ENCODE measurements at places on chromosomes 1 and 21.
A peak's percentile ranks its signal among the peaks of the same experiment; 100 is the strongest.

DNA sequence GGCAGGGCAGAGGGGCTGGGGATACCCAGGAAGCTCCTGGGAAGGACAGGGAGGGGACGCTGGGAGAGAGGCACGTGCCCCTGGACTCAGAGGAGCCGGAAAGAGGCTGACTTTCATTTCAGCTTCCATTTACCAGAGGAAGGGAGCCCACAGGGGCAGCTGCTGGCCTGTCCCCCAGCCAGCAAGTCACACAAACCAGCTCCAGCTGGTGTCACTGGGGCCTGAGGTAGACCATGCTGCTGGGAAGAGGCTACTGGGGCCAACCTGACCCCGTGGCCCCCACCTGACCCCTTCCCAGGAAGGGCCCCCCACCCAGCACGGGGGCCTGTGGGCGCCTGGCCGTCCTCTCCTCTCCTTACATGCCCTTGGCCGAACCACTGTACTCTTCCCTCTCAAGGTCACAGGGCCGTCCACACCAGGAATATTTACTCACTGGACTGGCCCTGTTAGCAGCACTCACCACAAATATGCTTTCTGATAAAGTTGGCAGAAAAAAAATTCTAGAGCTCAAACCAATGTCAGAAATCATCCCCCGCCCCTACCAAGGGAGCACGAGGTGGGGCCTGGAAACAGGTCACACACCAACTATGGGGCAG lies 110.5 kb downstream of the CASZ1 start:
- no peak for DNase-seq

GRCh38 chr1:204257446-204257845 lies 43.7 kb upstream of the GOLT1A start:
- no peak for DNase-seq

DNA sequence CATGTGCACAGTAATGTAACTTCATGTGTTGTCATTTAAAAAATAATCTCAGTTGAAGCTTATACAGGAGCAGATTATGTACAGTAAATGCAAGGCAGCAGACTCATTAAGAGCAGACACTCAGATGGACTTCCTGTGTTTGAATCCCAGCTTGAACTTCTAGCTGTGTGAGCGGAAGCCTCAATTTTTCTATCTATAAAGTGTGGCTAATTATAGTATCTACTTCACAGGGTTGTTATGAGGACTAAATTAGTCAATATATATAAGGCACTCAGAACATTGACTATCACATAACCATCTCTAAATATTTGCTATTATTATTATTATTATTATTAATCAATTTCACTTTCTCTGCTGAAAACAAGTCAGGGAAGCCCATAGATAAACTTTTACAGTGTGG lies 141.6 kb downstream of the ZP4 start:
- DNase-seq = no peak

DNA sequence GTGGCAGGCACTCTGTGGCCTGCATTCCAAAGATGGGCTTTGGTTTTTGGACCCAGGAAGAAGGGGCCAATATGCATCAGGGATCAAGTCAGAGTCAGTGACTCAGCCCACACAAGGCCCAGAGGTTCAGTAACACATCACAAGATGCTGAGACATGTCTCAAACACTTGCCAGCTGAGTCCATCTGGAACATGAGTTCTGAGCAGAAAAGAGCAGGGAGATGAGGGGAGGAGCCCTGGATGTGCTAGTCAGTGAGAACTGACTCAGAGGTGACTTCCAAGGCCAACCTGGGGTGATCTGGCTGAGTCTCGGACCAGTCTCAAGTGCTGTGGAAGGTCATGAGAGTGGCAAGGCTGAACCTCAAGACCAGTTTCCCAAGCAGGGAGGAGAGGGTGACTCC lies 150.1 kb downstream of the CDC7 start:
- DNase-seq = no peak

GRCh38 chr21:17613242-17613676 lies 558 bp upstream of the BTG3 start:
- no peak for DNase-seq

GRCh38 chr1:9100471-9101043 lies 28.3 kb downstream of the GPR157 start:
- DNase-seq = peak; percentile 8

- DNase-seq = no peak
Observed at GRCh38 chr1:169886931-169887330, 6.8 kb downstream of the SCYL3 start.

- no peak for DNase-seq
Observed at GRCh38 chr1:24773618-24774017, 28.4 kb downstream of the CLIC4 start.

DNA sequence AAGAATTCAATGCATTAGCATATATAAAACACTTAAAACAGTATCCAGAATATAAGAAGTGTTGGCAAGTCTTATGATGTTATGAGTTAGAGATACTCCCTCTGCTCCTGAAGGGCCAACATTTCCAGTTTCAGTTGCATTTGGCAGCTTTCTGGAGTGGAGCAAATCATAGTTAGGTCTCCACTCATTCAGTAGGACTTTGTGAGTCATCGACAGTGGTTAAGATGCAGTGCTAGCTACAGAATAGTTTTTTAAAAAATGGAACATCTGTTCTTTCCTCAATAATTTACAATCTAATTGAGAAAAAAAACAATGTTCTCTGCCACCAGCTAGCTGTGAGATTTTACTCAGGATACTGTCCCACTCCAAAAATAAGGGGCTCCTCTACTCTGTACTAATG lies 389.1 kb downstream of the HLX start:
- no peak for DNase-seq

DNA sequence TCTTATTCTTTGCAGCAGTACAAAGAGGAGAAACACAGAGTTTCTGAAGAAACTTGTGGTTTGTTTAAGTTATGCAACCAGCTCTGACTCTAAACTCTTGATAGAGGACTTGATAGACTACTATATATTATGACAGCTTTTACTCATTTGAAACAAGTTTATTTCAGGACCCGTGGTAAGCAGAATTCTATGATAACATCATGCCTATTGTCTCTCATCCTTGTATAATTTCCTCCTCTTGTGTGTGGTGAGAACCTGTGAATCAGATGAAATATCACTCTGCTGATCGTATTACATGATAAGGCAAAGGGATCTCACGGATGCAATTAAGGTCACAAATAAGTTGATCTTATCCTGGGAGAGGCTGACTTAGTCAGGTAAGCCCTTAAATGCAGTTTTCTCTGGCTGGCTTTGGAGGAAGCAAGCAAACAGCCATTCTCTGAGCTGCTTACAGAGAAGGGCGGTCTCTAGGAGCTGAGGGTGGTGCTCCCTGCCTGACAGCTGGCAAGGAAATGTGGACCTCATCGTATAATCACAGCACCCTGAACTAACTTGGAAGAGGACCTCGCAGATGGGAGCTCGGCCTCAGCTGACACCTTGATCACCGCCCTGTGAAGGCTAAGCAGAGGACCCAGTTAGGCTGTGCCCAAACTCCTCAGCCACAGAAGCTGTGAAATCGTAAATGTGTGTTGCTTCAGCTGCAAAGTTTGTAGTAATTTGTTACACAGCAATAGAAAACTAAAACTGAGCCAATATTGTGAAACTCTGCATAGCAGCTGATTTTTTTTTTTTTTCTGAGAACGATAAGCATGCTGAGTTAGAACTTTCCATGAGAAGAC lies 151.1 kb upstream of the DPT start:
- no peak for DNase-seq

DNA sequence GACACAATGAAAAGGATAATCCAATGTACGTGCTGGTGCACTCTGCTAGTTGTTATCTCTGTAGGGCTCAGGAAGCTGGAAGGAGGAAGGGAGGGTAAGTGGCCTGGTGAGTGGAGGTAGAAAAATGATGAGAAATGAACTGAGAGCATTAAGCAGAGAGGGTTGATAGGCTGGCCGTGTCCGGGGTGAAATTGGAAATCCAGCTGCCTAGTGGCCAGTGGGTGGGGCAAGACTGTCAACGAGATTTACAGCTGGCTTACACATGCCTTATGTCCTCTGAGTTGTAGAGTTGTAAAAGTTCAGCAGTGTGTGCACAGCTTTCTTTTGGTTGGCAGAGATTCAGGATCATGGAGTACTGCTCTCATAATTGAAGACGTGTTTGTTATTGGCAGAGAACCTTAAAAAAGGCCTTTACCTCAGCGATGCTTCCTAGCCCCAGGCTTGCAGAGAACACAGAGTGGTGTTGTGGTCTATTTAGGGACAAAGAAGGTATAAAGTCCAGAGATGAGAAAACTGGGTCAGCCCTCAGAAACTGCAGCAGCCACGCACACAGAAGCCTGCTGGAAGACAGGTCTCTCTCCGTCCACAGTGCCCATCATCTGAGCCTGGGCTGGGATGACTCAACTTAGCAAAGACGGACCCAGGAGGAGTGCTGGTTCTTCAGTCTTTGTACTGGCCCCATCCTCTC lies 132.4 kb downstream of the EDEM3 start:
- DNase-seq = no peak

DNA sequence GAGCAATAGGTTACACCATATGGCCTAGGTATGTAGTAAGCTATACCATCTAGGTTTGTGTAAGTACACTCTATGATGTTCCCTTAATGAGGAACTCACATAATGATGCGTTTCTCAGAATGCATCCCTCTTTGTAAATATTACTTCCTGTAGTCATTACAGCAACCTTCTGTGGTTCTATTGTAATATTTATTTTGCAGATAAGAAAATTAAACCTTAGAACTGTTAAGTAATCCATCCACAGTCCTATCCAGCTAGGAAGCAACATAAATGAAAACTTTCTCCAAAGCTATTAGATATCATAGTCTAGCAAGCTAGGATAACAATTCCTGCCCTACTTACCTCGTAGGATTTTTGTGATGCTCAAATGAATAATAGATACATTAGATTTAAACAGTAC lies 88.7 kb downstream of the WLS start:
- peak; percentile 11 for DNase-seq

DNA sequence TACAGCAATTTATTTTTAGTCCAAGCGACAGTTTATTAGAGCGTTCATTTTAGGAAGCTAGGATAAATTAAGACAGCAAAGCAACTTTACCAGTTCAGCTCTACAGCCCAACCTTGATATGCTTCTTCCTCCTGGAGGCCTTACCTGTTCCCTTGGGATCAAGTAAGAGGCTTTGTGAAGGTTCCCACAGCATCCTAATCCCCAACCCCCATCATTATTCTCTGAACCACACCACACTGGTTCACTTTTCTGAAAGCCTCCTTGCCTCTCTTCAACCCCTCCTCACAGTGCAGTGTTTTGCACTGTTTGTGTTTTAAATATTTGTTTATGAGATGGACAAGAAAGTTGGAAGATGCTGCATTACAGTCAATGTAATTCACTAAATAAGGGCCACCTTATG lies 126.3 kb upstream of the CXADR start:
- no peak for DNase-seq

DNA sequence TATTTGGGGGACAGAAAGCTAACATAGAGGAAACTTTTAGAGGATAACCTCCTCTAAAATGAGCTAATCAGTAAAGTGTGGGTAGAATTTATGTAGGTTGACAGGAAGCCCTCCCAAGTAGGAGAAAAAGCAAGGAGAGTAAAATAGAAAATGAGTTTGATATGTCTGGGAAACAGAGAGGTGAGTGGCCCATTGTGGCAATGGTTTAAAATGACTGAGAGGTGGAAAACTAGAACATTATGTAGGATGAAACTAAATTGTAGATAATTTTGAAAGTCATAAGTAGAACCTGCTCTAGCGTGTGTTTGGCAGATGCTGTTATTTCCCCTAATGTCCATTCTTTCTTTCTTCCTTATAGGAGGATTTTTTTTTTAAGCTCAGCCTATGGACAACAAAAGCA lies 8.5 kb upstream of the LPGAT1 start:
- DNase-seq = no peak

- no peak for DNase-seq
Observed at GRCh38 chr1:12416101-12416500, 186.3 kb downstream of the VPS13D start.

- DNase-seq = peak; percentile 58
Observed at GRCh38 chr1:150619576-150620509, 9.6 kb downstream of the ENSA start.

- DNase-seq = no peak
Observed at GRCh38 chr1:193402977-193403376, 216.6 kb upstream of the B3GALT2 start.

GRCh38 chr1:54103414-54103813 lies 49.4 kb downstream of the CDCP2 start:
- DNase-seq = no peak

- no peak for DNase-seq
Observed at GRCh38 chr1:111729946-111730681, 9.1 kb downstream of the INKA2 start.

DNA sequence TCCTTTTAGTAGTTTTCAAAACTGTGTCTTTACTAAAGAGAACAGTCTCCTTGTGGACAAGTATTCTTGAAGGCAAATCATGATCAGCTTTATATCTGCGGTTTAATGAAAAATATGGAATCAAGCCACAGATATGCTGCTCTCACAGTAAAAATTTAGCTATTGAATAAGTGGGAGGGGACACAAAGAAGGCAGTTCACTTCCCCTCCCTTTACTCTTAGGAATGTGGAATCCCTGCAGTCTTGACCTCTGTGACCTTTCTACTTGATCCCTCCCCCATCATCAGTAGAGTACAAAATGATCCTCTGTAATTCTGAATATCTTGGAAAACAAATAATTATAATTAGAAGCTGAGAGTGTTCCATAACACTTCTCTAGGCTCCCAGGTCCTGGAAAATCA lies 136.7 kb upstream of the HOOK1 start:
- DNase-seq = no peak

- no peak for DNase-seq
Observed at GRCh38 chr1:183926983-183927382, 110.5 kb downstream of the COLGALT2 start.
